ENCODE measurements at places on chromosomes 12 and 14.

- DNase-seq, result peak; percentile 75
Measured at GRCh38 chr12:14417715-14418114, 52.2 kb downstream of the ATF7IP start.

GRCh38 chr12:127548123-127548553, 718.8 kb upstream of the TMEM132C start:
- DNase-seq, result no peak

DNA sequence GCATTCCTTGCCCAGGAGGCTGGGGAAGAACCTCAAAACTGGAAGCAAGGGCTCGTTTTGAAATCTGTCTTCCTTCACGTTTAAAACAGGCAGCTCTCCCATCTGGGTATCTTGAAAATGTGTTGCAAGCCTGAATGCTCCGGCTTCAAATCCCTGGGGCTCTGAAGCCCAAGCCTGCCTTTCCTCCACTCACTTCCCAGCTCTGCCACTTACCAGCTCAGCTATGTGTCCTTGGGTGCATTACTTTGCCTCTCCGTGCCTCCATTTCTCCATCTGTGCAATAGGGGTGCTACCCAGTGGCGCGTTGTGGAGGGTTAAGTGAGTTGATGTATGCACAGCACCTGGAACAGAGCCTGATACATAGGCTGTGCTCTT, 97.6 kb downstream of the GCH1 start:
- DNase-seq, result no peak

- no peak for DNase-seq
Measured at GRCh38 chr14:33777681-33778080, 173.2 kb downstream of the EGLN3 start.

- no peak for DNase-seq
Measured at GRCh38 chr12:110936367-110937103, 16.2 kb upstream of the MYL2 start.

DNA sequence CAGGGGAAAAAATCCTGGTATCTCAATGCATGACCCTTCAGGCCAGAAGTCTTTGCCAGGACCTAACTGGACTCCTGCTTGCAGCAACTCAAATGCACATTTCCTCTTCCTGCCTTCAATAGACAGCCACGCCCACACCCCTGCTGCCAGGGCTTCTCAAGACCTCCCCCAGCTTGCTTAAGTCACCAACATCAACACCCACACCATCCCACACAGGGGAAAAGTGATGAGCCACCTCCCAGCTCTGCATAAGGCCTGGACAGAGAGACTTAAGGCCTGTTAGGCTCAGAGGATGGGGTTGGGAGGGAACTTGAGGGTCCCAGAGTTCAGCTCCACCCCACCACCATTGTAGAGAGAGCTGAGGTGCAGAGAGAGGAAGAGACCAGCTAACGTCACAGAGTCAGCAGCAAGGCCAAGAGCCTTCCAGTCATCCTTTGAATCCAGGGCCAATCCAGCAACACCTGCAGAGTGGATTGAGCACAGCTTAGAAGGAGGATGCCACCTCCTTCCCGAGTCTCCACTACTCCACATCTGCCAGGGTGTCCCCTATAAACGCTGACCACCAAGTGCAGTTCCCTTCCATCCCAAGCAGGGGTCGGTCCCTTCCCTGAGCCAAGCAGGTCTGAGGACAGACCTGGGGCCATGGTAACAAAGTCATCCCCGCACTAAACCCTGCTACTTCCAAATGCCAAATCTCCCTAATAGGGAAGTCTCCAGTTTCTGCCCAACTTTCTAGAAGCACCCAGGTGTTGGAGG, 50.0 kb downstream of the KDM2B start:
- no peak for DNase-seq

- DNase-seq, result no peak
Measured at GRCh38 chr14:75720116-75720515, 59.1 kb downstream of the TTLL5 start.

- DNase-seq, result no peak
Measured at GRCh38 chr14:65103150-65103760, 938 bp upstream of the MAX start.

DNA sequence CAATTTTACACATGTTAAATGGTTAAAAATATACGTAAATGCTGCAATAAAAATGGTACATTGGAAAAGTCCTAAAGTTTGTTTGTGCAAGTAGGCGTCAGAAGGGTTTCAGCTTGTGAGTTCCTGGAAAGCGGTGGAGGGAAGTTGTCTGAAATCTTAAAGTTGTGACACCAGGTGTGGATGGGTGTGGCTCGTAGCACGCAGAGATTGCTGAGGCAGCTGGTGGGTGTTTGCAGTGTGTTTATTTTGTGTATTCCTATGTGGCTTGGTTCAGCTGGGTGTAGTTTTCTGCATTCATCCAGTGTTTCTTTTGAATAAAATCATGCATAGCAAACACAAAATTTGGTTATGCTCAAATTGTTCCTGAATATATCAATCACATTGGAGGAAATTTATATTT, 136.8 kb upstream of the TBX3 start:
- no peak for DNase-seq

DNA sequence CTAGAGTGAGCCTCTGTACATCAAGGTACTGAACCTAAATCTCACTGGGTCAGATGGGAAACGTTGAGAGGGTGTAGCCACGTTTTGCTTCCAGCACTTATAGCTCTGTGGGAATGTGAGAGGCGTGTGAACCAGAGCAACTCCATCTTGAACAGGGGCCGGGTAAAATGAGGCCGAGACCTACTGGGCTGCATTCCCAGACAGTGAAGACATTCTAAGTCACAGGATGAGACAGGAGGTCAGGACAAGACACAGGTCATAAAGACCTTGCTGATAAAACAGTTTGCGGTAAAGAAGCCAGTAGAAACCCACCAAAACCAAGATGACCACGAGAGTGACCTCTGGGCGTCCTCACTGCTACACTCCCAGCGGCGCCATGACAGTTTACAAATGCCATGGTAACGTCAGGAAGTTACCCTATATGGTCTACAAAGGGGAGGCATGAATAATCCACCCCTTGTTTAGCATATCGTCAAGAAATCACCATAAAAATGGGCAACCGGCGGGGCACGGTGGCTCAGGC, 63.4 kb upstream of the NCOR2 start:
- no peak for DNase-seq

DNA sequence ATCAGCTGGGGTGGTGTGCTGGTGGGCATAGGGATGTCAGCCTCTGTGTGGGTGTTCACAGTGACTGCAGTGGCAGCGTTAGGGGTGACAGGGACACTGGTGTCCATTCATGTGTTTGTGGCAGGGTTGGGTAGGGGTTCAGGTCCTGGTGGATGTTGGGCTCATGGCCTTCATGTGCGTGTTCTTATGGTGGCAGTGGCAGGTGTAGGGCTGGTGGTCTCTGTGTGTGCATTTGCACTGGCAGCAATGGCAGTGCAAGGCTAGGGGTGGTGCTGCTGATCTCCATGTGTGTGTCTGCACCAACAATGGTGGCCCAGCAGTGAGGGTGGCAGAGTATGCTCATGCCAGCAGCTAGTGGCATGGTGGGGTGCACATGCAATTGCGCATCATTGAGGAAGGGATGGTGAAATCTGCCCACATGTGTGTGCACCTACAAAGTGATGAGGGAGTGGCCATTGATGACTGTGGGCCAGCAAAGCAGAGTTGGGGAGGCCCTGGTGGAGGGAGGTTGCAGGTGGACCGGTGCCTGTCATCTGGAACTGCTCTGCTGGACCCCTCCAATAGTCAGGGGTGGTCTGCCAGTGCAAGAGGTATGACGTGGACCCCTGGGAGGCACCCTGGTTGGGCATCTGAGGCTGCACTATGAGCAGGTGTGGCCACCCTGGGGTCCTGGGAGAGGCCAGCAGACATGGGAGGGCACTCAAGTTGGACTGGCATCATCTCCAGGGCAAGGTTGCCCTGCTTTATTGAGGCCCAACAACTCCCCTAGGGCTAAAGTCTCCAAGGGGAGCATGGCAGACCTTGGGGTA, 182.9 kb downstream of the TTC6 start:
- DNase-seq, result no peak

- DNase-seq, result no peak
Measured at GRCh38 chr14:37202265-37202664, 4.5 kb downstream of the MIPOL1 start.

- no peak for DNase-seq
Measured at GRCh38 chr12:121543786-121544185, 37.0 kb downstream of the KDM2B start.

- no peak for DNase-seq
Measured at GRCh38 chr12:65528127-65528526, 249.6 kb downstream of the MSRB3 start.

- DNase-seq, result no peak
Measured at GRCh38 chr12:96526110-96526509, 36.7 kb downstream of the CFAP54 start.

GRCh38 chr14:33799705-33800570, 150.9 kb downstream of the EGLN3 start:
- DNase-seq, result no peak

- DNase-seq, result no peak
Measured at GRCh38 chr12:20144341-20144740, 224.0 kb upstream of the PDE3A start.

GRCh38 chr12:98669751-98670150, 24.7 kb downstream of the APAF1 start:
- no peak for DNase-seq

- no peak for DNase-seq
Measured at GRCh38 chr12:128790221-128790620, 33.5 kb downstream of the SLC15A4 start.

DNA sequence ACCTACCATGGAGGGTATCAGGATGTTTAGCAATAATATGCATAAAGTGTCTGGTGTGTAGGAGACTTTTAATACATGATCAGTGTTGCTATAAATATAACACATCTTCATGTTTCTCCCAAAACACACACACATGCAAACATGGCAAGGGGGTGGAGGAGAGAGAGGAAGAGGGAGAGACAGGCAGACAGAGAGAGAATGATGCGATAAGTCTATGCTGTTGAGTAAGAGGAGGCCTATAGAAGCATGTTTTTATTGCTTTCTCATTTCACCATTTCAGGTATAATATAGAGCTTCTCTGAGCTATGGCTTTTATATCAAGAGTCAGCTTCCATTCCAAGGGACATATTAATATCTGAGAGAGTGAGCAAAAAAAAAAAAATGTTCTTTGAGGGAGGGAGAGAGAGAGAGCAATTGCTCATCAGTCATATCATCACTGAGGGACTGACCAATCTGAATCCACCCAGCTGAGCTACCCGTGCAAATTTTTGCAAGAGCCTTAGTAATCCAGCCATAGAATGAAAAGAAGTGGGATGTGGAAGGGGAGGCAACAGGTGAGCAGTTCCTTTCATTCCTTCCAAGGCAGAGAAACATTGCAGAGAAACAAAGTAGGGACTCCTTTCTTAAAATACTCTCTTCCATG, 54.8 kb upstream of the RASSF8 start:
- DNase-seq, result no peak

GRCh38 chr12:11876307-11876706, 194.4 kb upstream of the BCL2L14 start:
- no peak for DNase-seq

DNA sequence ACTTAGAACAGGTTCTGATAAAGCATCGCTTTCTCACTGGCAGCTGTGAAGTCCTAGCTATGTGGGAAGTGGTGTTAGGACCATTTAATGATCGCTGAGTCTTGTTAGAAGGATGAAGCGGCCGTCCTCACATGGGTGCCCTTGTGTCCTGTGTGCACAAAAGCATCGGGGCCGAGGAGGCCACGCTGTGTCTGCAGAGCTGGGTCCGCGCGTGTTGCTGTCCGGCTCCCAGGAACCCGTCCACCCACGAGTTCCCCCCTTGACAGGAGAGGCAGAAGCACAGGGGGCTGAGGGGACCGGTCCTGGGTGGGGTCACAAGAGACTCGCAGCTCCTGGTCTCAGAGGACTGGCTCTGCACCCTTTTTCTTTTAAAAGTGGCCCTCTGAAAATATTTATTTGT, 90.4 kb downstream of the ADGRD1 start:
- DNase-seq, result no peak

- DNase-seq, result no peak
Measured at GRCh38 chr12:101077791-101078528, 132.1 kb downstream of the SLC5A8 start.

DNA sequence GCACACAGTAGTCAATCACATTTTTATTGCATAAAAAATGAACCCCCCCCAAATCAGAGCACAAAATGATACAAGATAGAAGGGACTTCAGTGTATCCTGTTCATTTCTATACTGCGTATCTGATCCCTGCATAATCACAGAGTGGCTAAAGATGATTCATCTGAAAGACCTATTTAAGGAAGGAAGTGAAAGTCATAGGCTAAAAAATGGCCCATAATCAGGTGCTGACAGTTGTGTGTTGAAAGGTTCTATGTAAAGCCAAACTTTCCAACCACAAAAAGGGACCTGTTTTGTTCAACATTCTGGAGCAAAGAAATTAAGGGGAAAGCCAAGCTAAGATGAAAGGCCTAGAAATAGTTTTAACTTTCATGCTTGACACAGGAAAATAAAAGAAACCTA, 147.8 kb upstream of the ATP2B1 start:
- DNase-seq, result no peak

GRCh38 chr14:96895658-96896271, 98.6 kb downstream of the VRK1 start:
- no peak for DNase-seq

- no peak for DNase-seq
Measured at GRCh38 chr12:107196681-107197080, 103.3 kb upstream of the CRY1 start.

DNA sequence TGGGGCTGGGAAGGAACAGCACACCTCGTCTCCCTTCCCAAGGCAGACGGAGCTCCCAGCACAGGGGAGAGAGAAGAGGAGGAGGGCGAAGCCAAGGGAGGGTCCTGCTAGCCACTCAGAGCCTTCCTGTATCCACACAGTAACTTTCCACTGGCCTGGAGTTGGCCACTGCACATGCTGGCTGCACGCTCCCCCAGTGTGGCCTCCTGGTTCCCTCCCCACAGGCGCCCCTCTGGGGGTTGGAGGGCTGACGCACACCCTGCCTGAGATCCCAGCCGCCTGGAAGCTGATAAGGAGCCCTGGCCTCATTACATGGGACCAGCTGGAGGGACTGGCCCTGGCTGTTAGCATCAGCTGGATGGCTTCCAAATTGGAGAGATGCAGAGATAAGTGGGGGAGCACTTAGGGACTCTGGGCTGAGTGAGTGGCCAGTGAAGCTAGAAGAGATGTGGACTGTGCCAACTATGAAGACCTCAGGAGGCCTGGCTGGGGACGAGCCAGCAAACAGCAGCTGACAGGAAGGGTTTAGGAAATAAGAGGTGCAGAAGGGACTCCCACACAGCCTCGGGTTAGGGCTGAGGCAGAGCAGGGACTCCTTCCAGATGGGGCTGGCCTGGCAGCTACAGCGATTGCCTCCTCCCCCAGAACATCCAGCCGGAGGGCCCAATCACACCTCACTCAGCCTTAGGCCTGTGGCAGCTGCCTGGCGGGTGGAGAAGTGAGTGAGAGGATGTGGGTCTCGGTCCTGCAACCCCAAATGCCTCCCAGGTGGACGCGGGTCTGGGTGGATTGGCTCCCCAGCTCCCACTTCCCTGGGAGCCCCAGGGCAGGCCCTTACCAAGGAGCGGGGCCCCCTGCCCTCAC, 26.3 kb upstream of the BCDIN3D start:
- peak; percentile 28 for DNase-seq

- DNase-seq, result peak; percentile 68
Measured at GRCh38 chr12:121801595-121802484, 2.0 kb upstream of the SETD1B start.
